ENCODE measurements at places on chromosomes 12 and 14.

GRCh38 chr12:74382983-74383382 lies 154.7 kb upstream of the ATXN7L3B start:
- DNase-seq: no peak

GRCh38 chr12:59895166-59895775 lies 299.4 kb downstream of the SLC16A7 start:
- DNase-seq: no peak

DNA sequence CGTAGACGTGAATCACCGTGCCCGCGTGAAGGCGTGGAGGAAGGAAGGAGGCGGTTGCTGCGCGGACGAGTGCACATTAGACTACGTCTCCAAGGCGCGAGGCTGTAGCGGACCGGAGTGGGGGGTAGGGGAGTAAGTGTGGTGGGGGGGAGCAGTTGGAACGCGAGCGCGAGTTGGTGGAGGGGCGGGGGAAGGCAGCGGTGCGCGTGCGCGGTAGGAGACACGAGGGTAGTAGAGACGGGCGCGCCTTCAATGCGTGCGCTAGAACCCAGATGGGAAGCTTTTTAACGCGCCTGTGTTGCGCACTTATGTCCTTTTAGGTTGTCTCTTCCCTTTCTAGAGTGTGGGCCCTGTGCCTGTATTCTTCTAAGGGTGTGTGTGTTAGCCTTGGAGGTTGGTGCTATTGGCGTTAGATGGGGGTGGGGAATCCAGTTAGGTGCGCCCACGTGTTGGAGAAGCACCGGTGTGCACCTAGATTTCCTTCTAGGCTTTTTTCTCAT lies 604 bp downstream of the EIF4B start:
- DNase-seq: peak; percentile 74

DNA sequence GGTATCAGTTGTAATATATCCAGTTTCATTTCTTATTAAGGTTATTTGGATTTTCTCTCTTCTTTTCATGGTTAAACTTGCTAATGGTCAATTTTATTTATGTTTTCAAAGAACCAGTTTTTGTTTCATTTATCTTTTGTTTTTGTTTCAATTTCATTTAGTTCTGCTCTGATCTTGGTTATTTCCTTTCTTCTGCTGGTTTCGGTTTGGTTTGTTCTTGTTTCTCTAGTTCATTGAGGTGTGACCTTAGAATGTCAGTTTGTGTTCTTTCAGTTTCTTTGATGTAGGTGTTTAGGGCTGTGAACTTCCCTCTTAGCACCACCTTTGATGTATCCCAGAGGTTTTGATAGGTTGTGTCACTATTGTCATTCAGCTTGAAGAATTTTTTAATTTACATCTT lies 145.6 kb upstream of the SLCO1B1 start:
- no peak for DNase-seq

- no peak for DNase-seq
These were observed 44.0 kb upstream of the CPNE8 start for GRCh38 chr12:38949363-38949762.

- no peak for DNase-seq
These were observed 204.8 kb downstream of the NUAK1 start for GRCh38 chr12:105933671-105934665.

DNA sequence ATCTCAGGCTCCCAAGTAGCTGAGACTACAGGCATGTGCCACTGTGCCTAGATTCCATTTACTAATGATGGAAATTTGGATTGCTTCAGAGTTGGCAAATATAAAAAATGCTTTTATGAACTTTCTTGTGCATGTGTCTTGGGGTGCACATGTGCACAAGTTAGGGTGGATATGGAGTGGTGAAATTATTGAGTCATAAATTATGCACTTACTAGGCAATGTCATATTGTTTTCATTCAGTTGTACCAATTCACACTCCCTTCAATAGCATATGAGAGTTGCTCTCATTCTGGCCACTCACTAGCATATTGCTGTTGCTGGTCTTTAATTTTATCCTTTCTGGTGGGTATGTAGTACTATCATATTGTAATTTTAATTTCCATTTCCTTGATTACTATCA lies 45.7 kb upstream of the KRAS start:
- DNase-seq: no peak

- DNase-seq: no peak
These were observed 77.3 kb upstream of the RIN3 start for GRCh38 chr14:92436115-92436776.

GRCh38 chr12:75854681-75855309 lies 176.8 kb downstream of the PHLDA1 start:
- no peak for DNase-seq

DNA sequence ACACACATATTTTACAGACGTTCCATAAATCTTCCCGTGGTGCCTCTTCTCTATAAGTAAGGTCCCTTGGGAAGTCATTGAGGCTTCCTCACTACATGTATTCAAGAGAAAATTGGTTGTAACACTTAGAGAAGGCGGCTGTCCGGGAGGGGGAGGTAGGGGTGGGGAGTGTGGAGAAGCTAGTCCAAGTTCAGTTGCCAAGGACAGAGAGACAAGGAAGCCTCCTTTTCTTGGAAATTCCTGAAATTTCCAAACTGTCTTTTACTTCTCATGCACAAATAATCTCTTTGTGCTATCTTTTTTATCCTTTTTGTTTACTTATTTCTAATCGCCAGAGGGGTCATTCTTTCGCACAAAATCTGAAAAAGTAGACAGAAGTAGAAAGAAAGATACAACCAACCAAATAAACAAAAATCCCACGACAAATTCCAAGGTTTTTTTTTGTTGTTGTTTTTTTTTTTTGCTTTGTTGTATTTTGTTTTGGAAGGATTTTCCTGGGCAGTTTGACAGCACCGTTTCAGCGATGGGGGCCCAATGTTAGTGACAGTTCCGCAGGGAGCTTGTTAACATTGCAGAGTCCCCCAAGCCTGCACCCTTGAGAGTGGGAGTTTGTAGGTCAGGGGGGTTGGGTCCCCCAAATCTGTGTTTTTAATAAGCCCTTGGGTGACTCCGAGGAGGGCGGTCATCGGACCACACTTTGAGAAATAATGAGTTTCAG lies 45.2 kb downstream of the MAP1LC3B2 start:
- no peak for DNase-seq

GRCh38 chr12:117037289-117038022 lies 61.8 kb downstream of the TESC start:
- no peak for DNase-seq

GRCh38 chr14:23773981-23774380 lies 137.8 kb downstream of the DHRS2 start:
- DNase-seq: no peak

DNA sequence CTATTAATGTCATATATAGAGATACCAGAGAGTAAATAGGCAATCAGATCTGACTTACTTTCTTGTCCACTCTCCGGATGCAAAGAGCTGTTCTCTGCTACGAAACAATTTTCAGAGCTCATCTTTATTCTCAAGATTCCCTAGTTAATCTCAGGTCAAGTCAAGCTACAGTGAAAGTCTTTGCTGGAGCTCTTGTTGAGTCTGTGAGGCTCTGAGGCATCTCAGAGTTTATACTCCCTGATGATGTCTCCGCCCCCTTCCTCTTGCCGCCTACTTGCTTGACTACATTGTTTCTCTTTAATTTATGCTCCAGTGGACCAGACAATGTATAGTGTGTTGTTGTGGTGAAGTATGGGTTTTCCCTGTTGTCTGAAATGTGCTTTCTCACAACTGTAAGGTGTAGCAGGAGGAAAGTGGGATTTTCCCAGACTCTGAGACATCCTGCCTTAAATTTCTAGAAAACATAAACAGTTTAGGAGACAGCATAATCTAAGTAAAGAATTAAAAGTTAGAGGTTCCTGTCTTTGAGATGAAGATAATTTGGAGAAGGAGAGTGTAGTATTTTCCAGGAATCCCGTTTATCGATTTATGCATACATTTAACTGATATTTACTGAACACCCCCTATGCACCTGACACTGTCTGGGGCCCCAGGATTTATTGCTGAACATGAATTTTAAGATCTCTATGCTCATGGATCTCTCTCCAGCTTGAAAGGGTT lies at the start of gene CD69:
TSS of gene CD69 (minus strand) at position 203 of the 720 bp plus-strand sequence. CDS start at position 122, 81 bp downstream.
- DNase-seq: peak; percentile 81

DNA sequence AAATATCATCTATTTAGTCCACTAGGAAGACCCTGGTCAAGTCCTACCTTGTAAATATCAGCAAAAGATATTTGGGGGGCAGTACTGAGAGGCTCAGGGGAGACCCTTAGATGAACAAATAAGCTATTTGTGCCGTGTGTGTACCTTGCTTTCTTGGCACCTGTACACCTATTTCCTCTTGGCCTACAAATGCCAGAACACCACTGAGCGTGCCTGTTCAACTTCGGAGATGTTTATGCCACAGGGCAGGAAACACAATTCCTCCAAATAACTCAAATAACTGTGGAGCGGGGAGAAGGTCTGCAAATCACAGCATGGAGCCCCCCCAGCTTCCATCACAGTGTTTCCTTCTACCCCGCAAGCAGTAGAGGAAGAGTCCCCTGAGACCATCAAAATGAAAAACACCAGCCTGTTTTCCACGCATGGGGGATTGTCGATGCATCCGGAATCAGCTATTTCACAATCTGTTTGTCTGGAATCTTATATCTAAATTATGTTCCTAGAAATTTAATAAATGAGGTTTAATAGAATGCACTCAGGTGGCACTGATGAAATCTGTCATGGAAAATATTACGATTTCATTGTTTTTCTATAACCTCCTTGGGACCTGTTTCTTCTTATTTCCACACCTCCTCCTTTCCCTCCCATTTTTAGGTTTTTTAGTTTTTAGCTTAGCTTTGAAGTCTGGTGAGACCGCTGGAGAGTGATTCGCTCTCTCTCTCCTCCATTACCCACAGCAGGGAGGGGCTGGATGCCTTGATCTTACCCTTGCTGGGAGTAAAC lies 254.0 kb upstream of the SRRM4 start:
- DNase-seq: no peak

GRCh38 chr14:97293659-97294058 lies 496.5 kb downstream of the VRK1 start:
- DNase-seq: no peak

GRCh38 chr14:90287791-90288190 lies 31.4 kb downstream of the PSMC1 start:
- no peak for DNase-seq

DNA sequence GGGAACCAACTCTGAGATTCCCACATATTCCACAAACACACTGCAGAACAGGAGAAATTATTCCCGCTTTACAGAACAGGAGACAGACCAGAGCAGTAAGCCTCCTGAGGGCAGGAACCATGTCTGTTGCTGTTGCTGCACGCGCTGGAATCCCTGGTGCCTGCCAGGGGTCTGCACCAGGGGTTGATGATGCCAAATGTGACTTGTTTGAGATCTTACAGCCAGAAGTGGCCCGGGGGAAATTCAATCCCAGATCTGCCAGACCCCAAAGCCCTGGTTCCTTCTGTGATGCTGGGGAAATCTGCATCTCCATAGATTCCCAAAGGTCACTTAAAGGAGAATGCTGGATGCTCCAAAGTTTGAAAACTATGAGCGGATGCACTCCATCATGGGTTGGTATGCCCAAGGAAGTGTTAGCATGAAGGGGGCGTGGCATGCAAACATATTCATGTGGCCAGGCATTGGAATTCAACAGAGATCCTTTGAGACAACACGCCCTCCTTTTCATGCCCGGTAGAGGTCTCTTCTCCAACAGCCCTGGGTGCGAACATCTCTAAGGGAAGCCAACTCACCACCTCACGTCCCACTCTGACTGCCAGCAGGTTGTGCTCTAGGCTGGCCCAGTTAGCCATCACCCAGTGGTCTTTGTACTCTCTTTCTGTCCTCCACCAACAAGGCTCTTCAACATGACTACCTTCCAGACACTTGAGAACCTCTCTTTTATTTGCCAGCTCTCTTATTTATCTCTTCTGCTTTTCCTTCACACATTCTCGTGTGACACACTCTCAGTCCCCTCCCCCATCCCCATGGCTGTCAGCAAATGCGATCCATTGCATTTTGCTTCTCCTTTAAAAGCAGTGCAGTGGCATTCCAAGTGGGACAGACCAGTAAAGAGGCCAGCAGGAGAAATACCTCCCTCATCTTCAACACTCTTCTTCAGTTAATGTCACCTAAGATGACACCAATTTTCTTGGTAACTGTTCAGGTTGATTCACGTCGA lies 131.3 kb downstream of the ZFP36L1 start:
- DNase-seq: no peak

- no peak for DNase-seq
These were observed 130.7 kb upstream of the HIF1A start for GRCh38 chr14:61564618-61565091.

DNA sequence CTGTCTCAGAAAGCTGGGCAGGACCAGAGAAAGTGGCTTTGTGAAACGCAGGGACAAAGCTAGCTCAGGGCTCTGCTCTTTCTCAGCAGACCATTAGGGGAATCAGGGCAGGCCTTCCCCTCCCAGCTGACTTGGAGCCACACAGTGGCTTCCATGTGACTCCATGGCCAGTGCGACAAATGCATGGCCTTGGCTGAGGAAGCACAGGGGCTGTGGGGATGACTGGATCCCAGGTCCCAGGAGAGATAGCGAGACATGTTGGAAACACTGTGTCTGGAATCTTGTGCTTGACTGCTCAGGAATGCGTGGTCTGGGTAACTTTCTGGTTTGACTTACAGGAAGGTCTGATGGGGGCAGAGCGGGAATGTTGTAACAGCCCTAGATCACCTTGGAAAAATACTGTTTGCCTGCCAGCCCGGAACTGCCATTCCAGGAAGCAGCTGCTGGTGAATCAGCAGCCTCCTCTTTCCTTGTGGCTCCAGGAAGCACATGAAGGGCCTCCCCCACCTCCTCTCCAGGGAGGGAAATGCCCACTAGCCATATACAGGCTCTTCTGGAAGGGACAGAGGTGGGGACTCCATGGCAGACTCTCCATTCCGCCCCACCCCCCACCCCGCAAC lies 133.5 kb upstream of the HIF1A start:
- DNase-seq: no peak

GRCh38 chr12:113056631-113057488 lies at the start of gene DTX1:
Gene DTX1 (plus strand): TSS chr12:113056730. CDS start chr12:113058193, 1,463 bp downstream.
- DNase-seq: no peak

- DNase-seq: no peak
These were observed 114.3 kb downstream of the SNAPC1 start for GRCh38 chr14:61876362-61877034.

- DNase-seq: no peak
These were observed at the start of the genes FOXA1 and TTC6 for GRCh38 chr14:37594971-37595808. Gene FOXA1 (minus strand): TSS chr14:37595249. CDS start chr14:37594972, 277 bp downstream. Gene TTC6 (plus strand): TSS chr14:37595629. CDS start chr14:37622065, 26,436 bp downstream.

DNA sequence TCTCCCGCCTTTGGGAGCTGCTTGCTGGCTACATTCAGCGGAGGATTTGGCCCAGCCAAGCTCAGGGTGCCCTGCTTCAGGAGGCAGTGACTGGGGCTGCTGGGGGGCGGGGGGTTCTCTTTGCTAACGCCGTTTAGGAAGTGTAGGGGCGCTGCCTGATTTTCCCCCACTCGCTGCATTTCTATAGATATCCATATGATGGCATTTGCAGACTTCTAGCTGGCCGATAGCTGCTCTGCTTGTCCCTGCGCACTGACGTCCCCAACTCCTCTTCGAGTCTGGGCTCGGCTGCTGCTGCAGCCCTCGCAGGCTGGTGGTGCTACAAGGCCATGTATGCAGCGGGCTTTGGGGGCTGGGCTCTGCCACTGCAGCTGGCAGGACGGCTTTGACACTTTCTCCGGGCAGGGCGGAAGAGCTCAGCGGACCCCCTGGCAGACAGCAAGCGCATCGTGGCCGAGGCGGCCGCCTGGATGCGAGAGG lies 3.1 kb downstream of the LRFN5 start:
- no peak for DNase-seq

GRCh38 chr14:75491376-75491978 lies 30.8 kb upstream of the BATF start:
- no peak for DNase-seq

GRCh38 chr12:51362307-51362706 lies 15.8 kb upstream of the CELA1 start:
- no peak for DNase-seq

Data from stimulated activated CD4-positive, alpha-beta T cell treated with anti-CD3 and anti-CD28 coated beads, Interleukin-12 subunit alpha, Interleukin-12 subunit beta, amount 100 ng/mL, for 48 hours (primary cell).